Fibroblast of skin of right biceps (primary cell): ENCODE measurements at places on chromosomes 12 and 14.
A peak's percentile ranks its signal among the peaks of the same experiment; 100 is the strongest.

- peak; percentile 50 for DNase-seq
Observed at GRCh38 chr12:89135976-89136634, 216.2 kb downstream of the DUSP6 start.

- DNase-seq, result no peak
Observed at GRCh38 chr12:112823582-112824149, 32.1 kb downstream of the RPH3A start.

DNA sequence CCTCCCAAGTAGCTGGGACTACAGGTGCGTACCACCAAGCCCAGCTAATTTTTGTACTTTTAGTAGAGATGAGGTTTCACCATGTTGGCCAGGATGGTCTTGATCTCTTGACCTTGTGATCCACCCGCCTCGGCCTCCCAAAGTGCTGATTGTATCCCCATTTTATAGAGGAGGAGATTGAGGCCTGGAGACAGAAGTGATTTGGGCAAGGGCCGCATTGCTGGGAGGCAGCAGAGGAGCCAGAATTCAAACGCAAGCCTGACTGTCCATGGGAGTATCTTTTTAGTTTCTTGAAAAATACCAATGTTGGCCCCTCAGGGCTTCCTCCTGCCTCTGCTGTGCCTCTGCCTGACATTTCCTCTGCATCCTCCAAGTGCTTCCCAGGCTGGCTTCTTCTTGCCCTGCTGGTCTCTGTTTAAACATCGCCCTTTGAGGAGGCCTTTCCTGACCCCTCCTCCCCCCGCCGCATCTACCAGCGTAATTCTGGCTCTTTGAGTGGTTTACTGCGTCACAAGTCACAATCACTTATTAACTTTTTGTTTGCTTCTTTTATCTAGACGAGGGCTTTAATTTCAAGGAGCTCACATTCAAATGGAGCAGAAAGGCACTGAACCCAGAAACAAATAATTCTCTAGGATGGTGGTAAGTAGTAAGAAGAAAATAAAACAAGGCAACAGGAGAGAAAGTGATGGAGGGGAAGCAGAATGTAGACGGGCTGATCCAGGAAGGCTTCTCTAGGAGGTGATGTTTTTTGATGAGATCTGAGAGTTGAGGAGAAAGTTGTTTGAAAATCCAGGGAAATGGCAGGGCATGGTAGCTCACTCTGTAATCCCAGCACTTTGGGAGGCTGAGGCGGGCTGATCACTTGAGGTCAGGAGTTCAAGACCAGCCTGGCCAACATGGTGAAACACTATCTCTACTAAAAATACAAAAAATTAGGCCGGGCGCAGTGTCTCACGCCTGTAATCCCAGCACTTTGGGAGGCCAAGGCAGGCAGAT is 91.0 kb upstream of the MED13L start:
- no peak for DNase-seq

DNA sequence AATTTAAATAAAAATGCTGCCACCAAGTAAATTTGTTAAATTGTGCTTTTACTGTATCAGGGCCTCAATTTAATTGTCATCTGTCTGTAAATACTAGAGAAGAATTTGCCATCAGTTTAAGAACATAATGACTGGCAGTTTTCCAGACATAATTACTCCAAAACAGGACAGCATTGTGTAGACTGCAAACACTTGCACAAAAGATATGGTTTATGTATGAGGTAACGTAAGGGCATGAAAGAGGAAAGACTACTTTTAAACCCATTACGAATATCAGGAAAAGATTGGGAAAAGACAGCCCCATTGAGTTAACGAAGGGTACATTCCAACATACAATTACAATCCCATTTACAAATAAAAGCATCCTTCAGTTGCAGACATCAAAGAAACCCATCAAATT is 59.8 kb upstream of the KRR1 start:
- no peak for DNase-seq

GRCh38 chr12:106249411-106250135 is 1.8 kb upstream of the CKAP4 start:
- DNase-seq, result no peak

- no peak for DNase-seq
Observed at GRCh38 chr12:67223225-67223624, 45.9 kb upstream of the CAND1 start.

- no peak for DNase-seq
Observed at GRCh38 chr12:5176036-5176435, 132.4 kb downstream of the KCNA5 start.

- DNase-seq, result peak; percentile 88
Observed at GRCh38 chr14:90795744-90796143, 20.5 kb downstream of the TTC7B start.

GRCh38 chr12:2949411-2949810 is 9.8 kb upstream of the TEAD4 start:
- DNase-seq, result no peak

DNA sequence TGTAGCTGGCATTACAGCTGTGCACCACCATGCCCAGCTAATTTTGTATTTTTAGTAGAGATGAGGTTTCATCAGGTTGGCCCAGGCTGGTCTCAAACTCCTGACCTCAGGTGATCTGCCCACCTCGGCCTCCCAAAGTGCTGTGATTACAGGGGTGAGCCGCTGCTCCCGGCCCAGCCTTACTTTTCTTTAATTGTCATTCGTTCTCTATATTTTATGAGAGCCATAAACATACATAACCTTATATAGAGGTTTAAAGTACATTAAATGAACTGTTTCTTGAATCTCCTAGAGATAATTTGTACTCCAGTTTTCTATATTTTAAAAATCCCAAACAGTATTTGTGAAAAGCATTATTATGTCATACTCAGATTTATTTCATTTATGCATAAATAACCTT is 98.6 kb downstream of the SYNE2 start:
- DNase-seq, result no peak

GRCh38 chr12:24966951-24967564 is 18.2 kb upstream of the BCAT1 start:
- DNase-seq, result no peak

DNA sequence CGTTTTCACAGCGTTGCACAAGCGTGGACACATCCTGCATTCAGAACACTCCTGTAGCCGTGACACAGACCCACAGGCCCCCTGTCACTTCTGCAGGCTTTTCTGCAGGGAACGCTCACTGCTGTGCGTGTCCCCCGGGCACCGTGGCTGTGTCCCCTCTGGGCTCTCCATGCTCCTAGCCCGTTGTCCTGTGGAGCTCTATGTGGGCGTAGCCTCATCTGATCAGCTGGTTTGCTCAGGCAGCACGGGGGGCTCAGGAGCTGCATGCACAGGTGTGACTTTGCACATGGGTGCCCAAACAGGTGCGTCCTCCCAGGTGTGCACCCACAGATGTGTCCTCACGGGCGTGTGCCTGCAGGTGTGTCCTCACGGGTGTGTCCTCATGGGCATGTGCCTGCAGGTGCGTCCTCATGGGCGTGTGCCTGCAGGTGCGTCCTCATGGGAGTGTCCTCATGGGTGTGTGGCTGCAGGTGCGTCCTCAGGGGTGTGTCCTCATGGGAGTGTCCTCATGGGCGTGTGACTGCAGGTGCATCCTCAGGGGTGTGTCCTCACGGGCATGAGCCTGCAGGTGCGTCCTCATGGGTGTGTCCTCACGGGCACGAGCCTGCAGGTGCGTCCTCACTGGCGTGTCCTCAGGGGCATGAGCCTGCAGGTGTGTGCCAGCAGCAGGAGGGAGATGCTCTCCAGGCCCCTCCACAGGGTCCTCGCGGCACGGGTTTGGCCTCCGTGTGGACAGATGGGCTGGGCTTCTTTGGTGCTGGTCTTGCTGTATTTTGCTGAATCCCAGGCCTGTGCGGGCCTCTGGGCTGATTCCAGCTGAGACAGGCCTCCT is 17.5 kb downstream of the MTA1 start:
- DNase-seq, result no peak

DNA sequence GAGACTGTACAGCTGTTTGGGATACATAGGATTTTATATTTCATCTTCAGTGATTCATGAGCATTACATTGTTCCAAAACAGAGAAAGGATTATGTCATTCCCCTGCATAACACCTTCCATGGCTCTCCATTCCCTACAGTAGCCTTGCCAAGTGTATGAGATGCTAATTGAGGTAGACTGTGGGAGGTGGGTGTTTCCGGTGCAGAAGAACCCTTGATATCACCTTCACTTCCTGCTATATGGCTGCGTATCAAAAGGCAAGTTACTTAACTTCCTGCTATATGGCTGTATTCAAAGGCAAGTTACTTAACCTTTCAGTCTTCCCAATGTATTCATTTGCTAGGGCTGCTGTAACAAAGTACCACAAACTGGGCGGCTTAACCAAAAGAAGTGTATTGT is 11.2 kb downstream of the FAR2 start:
- no peak for DNase-seq

- DNase-seq, result no peak
Observed at GRCh38 chr12:57098546-57098945, 9.6 kb downstream of the NAB2 start.

GRCh38 chr12:10750385-10750727 is 27.2 kb upstream of the YBX3 start:
- no peak for DNase-seq

GRCh38 chr14:91337699-91338335 is 79.8 kb downstream of the CCDC88C start:
- DNase-seq, result no peak

DNA sequence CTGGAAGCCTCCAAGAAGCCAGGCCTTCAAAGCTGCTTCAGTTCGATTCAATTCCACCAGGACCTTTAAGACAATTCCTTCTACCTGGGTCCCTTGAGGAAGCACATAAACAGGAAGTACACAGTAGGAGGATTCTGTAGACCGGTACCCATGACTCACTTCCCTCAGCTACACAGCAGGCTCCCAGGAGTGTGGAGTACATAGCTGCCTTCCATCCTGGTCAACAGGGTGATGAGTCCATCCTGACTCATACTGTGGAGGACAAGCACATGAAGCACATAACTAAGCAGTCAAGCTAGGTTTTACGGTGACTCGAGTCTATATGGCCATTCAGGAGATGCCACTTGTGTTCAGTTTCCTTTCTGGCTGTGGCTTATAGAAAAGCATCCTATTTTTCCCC is 197.6 kb upstream of the RBM19 start:
- peak; percentile 97 for DNase-seq

DNA sequence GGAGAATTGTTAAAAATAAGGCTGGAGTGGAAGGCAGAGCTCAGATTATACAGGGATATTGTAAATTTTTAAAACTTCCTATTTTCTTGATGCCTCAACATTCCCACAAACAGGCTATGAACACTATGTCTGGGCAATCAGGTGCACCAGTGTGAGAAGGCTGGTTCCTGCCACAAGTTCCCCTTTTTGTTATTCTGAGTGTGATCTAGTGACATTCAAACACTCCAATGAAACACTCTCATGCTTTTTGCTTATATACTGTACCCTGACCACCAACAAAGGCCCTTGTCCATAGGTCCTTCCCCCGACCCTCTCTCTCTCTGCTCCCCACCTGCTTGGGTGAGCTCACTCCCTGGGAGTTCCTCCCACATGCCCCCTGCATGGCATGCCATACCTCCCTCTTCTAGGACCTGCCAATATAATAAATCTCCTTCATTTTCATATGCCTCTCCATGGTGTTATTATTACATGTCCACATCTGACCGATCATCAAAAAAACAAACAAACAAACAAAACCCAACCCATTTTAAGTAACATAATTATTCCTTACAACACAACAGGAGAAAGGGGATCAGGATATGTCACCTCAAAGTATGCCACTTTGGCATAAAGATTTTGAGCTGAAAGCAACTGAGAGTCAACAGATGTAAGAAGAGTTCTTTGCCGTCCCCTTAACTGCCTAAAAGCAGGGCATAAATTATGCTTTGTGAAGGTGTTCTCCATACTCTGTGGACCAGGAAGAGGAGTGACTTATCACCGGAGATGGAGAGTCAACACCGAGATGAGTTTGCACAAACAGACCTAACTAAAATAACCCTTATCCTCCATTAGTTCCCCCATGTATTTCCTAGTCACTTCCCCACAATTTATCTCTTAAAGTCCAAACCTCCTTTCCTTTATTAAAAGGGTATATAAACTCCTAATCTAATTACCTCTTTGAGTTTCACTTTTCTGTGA is 42.5 kb upstream of the CATSPERB start:
- DNase-seq, result no peak

GRCh38 chr12:71504476-71504875 is 64.9 kb downstream of the LGR5 start:
- DNase-seq, result peak; percentile 16

DNA sequence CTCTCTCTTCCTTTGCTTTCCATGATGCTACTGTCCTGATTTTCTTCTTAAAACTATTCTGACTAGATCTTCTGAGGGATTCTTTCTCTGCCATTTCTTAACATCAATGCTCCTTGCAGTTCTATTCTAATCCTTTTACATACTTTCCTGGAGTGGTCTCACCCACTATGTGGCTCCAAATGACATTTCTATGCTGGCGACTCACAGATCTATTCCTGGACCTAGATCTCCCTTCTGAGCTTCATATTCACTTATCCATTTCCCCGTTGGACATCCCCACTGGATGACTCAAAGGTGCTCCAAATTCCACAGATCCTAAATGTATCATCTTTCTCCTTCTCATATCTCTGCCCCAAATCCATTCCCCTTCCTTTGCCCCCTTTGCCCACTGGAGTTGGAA is 4.1 kb downstream of the TEP1 start:
- DNase-seq, result peak; percentile 86

DNA sequence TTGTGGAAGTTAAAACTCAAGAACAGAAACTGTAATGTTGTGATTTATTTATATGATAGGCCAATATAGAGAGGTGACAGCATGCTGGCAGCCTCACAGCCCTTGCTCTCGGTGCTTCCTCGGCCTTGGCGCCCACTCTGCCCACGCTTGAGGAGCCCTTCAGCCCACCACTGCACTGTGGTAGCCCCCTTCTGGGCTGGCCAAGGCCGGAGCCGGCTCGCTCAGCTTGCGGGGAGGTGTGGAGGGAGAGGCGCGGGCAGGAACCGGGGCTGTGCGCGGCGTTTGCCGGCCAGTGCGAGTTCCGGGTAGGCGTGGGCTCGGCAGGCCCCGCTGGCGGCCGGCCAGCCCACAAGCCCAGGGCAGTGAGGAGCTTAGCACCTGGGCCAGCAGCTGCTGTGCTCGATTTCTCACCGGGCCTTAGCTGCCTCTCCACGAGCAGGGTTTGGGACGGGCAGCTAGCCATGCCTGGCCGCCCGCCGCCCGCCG is 65.8 kb upstream of the SLC8A3 start:
- DNase-seq, result peak; percentile 21

GRCh38 chr14:52015411-52016030 is 26.2 kb downstream of the RTRAF start:
- peak; percentile 26 for DNase-seq

- DNase-seq, result peak; percentile 88
Observed at GRCh38 chr12:3117591-3118015, 40.4 kb downstream of the TSPAN9 start.

- DNase-seq, result no peak
Observed at GRCh38 chr12:24328261-24328660, 378.8 kb upstream of the SOX5 start.

DNA sequence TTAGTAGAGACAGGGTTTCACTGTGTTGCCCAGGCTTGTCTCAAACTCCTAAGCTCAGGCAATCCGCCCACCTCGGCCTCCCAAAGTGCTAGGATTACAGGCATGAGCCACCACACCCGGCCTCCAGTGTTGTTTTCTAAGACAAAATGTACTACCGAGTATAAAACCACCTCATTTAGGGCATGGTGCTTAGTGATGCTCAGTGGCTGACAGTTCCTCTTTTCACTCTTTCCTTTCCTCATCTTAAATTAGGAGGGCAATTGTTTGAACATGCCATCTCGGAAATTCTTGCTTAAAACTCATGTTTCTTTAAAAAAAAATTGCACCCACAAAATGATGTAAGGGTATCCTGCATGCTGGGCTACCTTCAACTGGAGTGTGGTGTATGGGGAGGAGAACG is 89.0 kb downstream of the RFX4 start:
- no peak for DNase-seq

GRCh38 chr12:113983265-113983664 is 17.1 kb upstream of the RBM19 start:
- DNase-seq, result no peak
